ENCODE measurements at places on chromosomes 13 and 19.

DNA sequence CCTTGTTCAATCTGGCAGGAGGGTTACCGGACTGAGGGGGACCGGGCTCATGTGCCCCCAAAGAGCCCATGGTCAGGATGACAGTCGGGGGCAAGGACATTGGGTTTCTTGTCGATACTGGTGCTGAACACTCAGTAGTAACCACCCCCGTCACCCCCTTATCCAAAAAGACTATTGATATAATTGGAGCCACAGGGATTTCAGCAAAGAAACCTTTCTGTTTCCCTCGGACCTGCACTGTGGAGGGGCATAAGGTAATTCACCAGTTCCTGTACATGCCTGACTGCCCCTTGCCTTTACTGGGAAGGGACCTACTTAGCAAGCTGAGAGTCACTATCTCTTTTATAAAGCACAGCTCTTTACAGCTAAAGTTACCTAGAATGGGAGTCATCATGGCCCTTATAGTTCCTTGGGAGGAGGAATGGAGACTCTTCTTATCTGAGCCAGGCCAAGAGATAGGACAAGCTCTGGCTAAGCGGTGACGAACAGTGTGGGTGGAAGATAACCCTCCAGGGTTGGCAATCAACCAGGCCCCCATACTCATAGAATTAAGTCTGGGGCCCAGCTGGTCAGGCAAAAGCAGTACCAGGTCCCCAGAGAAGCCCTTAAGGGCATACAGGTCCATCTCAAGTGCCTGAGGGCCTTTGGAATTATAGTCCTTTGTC is 603.7 kb downstream of the UQCRFS1 start:
- DNase-seq: no peak

DNA sequence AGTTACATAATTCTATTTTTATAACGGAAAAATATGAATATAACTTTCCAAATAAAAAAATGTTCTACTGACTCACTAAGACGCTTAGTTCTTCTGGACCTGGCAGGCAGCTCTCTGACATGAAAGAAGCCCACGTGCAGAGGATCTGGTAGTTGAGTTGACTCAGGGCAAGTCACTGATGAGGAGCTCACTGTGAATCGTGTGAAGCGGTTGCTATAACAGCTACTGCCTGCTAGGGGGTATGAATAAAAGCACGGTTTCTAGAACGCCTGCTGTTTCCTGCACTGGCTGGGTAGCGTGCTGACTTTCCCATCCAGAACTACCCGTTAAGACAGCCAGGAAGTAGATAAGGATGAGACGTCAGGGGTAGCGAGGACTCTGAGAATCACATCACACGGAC is 54.7 kb upstream of the WASF3 start:
- peak; percentile 22 for DNase-seq

- no peak for DNase-seq
Observed at GRCh38 chr13:25180775-25181537, 8.9 kb upstream of the AMER2 start.

DNA sequence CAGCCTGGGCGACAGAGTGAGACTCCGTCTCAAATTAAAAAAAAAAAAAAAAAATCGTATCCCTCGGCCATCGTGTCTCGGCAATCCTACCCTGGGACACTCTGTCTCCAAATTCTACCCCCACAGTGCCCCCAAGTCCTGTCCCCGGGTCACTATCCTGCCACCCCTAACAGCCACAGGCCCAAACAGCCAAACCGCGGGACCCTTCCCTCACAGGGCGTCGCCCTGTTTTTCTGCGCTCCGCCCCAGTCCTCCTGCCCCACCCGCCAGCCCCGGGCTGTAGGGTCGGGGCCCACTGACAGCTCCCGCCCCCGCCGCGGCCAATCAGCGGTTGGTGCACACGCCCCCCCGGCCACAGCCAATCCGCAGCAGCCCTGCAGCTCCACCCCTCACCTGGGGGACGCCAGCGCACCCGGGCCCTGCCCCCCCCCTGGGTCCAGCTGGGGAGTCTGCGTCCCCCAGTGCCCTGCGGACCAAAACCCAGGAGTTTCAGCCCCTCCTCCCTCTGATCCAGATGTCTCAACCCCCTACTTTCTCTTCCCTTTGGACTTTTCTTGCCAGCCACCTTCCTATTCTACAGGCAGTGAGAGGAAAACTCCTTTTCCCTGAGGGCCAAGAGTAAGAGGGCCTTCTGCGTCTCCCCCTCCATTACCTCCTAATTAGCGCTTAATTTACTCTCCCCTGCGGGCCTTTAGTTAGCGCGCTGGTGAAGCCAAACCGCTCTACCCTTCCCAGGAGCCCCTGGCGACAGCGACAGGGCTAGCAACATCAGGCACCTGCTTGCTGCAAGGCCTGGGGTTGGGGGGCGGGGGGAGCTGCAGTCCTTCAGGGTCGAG is 1.5 kb upstream of the BCAT2 start:
- DNase-seq: no peak

GRCh38 chr13:113607056-113607888 is 22.7 kb downstream of the TFDP1 start:
- no peak for DNase-seq

DNA sequence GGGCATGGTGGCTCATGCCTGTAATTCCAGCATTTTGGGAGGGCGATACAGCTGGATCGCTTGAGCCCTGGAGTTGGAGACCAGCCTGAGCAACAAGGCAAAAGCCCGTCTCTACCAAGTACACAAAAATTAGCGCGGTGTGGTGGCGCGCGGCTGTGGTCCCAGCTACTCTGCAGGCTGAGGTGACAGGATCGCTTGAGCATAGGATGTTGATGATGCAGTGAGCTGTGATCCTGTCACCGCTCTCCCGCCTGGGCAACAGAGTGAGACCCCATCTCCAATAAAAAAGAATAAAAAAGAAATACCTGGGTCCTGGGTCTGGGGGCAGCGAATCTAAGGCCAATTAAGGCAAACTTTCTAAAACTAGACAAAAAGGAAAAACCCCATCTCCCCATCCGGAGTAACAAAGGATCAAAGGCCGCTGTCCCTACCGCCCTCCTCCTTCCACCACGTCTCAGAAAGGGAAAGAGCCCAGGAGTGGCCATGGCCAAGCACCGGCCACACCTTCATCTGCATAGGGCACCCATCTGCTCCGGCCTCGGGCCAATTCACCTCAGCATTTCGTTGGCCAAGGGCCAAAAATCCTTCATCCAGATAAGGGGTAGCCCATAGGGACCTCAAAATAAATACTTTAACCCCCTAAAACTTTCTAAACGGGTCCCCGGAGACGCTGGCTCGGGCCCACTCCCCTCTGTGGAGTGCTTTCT is 851 bp downstream of the ZNF320 start:
- no peak for DNase-seq

GRCh38 chr19:531009-531752 is 379 bp upstream of the CDC34 start:
- DNase-seq: no peak

GRCh38 chr13:48159401-48159800 is 64.5 kb upstream of the MED4 start:
- no peak for DNase-seq

DNA sequence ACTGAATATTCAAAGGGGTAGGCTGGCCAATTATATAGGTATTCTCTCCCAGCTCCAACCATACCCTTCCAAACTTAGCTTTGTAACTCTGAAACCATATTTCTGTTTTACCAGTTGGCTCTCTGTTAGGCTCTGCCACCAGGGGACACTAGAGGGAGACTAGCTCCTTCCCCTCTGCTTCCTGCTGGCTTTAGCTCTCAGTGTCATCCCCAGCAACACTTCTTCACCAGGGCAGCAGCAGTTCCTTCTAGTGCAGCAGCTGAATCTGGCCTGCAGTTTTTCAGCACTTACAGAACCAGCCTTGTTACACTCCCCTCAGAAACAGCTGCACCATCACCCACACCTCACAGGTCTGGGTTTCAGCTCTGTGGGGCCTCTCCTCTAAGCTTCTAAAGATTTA is 51.0 kb upstream of the DOCK9 start:
- no peak for DNase-seq

GRCh38 chr13:111610879-111611278 is 290.4 kb downstream of the TEX29 start:
- DNase-seq: no peak

- DNase-seq: no peak
Observed at GRCh38 chr13:96993634-96994016, 651 bp downstream of the OXGR1 start.

Measured in glomerular endothelial cell (primary cell).